ENCODE measurements at places on chromosomes 16 and 17. TPM values are rescaled to one million over a fixed set of nuclear protein-coding genes. Genes with fewer than 3 reads are reported as not detected.

DNA sequence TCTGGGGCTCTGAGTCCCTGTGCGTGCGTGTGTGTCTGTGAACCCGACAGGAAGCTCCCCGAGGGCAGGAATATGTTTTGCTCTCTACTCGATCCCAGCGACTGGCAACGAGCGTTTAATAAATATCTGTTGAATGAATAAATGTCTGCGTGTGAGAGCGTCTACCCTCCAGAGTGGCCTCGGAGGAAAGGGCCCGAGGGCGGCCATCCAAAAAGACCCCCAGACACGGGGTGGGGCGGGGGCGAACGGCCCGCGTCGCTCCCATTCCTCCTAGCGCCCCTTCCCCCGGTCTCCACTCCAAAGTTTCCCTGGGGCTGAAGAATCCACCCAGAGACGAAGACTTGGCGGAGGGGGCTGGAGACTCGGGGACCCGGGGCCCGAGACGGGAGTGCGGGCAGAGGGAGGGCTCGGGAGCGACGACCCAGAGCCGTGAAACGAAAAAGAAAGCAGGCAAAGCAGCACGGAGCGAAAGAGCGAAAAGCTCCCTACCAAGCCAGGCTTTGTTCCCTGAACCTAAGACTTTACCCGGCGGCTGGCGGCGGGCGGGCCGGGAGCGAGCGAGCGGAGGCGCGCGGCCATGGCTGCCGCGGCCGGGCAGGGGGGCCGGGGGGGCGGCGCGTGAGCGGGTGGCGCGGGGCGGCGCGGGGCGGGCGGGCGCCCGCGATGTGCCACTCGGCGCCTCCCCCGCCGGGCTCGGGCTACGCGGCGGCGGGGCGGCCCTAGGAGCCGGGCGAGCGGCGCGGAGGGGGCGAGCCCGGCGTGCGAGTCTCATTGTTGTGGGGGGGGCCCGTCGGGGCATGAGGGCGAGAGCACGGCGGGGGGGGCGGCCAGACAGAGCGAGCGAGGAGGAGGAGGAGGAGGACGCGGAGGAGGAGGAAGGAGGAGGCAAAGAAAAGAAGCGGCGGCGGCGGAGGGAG is at the start of gene MLLT6:
Gene MLLT6 (plus strand): TSS at position 668 of the 917 bp plus-strand sequence. CDS start 360 bp downstream, outside the sequence.
- peak; percentile 75 for DNase-seq

DNA sequence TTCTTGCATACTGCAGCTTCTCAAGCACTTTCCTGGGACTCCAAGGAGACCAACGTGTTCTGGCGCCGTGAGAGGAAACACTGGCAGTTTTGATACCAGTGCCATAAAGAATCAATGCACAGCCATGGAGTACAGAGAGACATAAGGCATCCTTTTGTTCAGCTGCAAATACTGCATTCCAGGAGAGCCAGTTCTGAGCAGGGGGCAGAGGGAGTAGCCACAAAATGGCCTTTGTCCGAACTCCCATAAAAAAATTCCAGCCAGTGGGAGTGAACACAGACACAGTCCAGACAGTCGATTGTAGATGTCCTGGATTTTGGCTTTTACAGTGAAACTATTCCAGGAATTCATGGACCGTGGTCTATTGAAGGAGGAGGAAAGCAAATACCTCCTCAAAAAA is 36.2 kb upstream of the TEKT3 start:
- DNase-seq = no peak

The CDR2L gene
- 9.6 TPM for polyA plus RNA-seq

DNA sequence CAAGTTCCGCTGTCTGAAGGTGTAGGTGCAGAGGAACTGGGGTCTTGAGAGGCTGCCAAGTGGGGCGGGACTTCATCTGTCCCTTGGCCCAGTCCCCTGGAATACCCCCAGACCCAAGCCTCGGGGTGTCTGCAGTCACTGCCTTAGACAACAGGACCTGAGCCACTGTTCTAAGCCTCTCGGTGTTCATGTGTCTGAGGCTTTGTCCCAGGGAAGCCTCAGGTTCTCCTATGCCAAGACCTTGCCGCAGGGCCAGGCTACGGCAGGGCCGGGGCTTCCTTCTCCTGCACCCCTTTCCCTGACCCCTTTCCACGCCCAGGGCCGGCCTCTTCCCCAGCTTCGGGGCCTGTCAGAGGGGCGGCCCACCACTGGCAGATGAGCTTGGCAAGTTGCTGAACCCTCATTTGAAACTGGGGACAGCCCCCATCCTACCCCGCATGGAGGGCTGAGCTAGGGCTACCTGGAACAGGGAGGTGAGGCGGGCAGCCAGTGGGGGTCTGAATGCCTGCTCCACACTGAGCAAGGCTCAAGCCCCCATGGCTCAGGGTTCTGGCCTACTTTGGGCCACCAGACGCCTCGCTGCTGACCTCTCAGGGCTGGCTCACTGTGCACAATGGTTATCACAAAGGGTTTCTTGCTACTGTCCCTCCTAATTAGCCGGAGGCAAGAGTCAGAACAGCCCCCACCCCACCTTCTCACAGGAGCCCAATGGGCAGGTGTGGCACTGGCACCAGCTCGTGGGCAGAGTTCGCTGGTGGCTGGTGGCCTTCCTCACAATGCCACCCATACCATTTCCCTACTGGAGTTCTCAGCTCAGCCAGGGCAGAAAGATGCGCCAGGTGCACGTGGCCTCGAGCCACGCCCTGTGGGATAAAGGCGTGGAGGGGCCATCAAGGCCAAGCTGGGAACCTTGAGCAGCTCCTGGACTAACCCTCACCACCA is 7.1 kb downstream of the LITAFD start:
- no peak for DNase-seq

DNA sequence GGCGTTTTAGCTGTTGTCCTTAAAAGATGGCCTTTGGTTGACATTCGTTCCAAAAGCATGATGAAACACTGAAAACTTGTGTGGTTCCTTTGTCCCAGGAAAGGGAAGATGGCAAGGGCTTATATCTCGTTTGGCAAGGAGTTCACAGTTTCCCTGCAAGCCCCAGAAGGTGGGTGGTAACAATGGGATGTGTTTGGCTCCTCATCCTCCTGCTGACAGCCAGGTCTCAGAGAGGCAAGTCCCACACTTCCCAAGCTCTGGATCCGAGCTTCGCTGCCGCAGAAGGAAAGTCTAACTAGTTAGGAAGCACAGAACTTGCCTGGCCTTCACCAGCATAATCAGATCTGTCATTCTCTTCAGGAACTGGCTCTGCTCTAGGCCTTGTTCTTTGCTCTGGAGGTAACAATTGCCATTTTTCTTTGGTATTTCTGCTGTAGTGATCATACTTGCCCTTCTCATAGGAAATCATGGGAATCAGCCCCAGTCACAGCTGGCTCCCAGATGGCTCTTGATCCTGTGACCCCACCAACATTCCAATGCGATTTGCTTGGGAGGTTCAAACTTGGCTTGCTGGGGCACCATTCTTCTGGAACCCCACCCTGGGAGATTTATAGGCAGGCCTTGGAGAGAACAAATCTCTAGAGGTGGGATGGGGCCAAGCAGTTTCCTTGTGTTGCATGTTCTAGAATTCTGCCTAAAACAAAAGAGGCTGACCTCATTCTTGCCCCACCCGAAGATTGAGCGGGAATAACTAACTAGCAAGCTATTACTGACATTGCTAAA is 17.9 kb downstream of the KPNA2 start:
- peak; percentile 19 for DNase-seq

DNA sequence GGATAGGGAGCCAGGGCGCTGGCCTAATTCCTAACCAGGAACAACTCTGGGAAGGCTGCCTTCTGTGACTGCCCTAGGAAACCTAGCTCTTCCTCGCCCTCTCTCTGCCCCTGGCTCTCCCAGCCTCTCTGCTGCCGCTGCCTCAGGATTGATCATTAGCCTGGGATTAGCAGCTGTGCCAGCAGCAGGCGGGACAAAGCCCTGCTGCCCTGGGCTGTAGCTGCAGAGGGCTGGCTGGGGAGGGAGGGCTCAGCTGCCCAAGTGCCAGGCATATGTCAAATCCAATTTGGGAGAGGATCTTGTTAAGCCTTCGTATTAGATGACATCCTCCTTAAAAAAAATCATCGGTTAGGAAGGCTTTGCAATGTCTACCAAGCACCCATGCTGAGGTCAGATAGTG is 144.8 kb upstream of the CCL2 start:
- peak; percentile 0 for DNase-seq

GRCh38 chr16:87129771-87130170 is 187.4 kb downstream of the C16orf95 start:
- DNase-seq = no peak

- DNase-seq = no peak
These were observed 29.0 kb upstream of the EMP2 start for GRCh38 chr16:10609402-10609774.

The CCDC102A gene
- polyA plus RNA-seq = 9.8 TPM

The TBC1D3K gene
- polyA plus RNA-seq = not detected

The TNFRSF13B gene
- polyA plus RNA-seq = not detected

The AOC3 gene
- polyA plus RNA-seq = 17.4 TPM

DNA sequence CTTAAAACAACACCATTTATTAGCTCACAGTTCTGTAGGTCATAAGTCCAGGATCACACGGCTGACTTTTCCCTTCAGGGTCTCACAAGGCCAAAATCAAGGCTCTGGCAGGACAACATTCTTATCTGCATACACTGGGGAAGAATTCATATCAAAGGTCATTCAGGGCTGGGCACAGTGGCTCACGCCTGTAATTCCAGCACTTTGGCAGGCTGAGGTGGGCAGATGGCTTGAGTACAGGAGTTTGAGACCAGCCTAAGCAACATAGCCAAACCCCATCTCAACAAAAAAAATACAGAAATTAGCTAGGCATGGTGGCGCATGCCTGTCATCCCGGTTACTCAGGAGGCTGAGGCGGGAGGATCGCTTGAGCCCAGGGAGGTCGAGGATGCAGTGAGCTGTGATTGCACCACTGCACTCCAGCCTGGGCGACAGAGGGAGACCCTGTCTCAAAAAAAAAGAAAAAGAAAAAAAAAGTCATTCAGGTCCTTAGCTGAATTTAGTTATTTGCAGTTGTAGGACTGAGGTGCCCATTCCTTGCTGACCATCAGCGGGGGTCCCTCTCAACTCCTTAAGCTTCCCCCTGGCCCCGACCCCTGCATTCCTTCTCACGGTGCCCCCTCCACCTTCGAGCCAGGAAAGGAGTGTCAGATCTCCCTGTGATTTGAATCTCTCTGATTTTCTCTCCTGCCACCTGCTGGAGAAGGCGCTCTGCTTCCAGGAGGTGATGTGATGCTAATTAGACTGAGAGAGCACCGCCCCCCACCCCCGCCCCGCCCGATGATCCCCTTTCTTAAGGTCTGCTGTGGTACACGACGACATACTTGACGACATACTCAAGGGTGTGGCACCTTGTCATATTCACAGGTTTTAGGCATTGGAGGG is 91.8 kb upstream of the CLEC18A start:
- DNase-seq = no peak

GRCh38 chr16:48334325-48334724 is 50.9 kb downstream of the SIAH1 start:
- DNase-seq = no peak

- DNase-seq = no peak
These were observed 68.2 kb downstream of the VAT1L start for GRCh38 chr16:77856438-77857160.

GRCh38 chr17:55546991-55547664 is 35.9 kb upstream of the SMIM36 start:
- no peak for DNase-seq

The DNASE1L2 gene
- polyA plus RNA-seq = 0.68 TPM

GRCh38 chr16:62060089-62060488 is 23.9 kb upstream of the CDH8 start:
- peak; percentile 67 for DNase-seq

DNA sequence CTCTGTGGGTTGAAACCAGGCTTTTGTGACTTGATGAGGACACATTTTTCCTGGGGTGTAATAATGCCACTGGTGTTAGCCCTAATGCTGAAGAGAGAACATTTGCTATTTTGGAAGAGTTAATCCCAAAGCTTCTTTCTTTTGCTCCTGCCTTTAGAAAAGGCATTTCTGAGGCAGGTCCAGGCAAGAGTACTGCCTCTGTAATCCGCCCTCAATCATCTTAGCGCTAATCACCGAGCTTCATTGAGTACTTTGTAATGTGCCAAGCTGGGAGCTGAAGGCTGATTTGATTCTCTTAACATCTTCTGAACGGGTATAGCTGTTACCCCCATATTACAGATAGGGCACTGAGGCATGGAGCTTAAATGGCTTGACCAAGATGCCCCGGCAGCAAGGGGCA is 60.3 kb downstream of the AKAP1 start:
- DNase-seq = no peak

The RASL10B gene
- 3.0 TPM for polyA plus RNA-seq

The RDM1 gene
- polyA plus RNA-seq = 0.69 TPM

DNA sequence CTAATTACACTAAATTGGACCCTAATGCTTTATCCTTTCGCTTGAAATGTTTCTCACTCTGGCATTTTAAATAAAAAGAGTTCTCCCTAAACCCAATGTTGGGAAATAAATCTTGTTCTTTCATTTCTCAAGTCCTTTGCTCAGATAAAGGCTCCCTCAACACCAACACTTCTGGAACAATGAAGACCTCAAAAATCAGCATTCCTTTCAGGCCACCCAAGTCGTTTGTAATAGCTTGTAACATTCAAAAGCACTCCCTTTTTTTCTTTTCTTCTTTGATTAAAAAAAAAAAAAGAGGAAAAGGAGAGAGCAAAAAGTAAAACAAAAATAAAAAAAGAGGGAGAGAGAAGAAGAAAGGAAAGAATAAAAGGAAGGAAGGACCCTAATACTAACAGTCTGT is 23.3 kb upstream of the FOXJ1 start:
- no peak for DNase-seq

The NSMCE1 gene
- polyA plus RNA-seq = 53.1 TPM

GRCh38 chr17:12431188-12431587 is 234.5 kb upstream of the MYOCD start:
- no peak for DNase-seq

The ABCA10 gene
- 28.2 TPM for polyA plus RNA-seq

The EVI2A gene
- 1.6 TPM for polyA plus RNA-seq

The CSH1 gene
- 5.0 TPM for polyA plus RNA-seq

DNA sequence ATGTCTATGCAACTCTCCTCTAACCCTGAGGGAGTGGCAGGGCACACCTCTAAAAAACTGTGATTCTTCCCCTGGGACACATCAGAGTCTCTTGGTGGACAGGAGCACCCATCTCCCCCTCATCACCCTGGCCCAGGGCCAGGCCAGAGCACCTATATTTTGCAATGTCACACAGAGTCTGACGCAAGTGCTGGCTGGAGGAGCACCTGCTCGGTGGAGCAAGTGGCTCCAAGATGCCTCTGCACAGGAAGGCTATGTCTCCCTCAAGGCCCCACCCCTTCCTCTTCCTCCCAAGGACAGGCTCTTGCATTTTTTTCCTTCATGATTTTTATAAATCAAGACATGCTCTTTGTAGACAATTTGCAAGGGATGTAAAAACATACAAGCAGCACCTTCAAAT is 13.3 kb downstream of the SNN start:
- DNase-seq = no peak

The IKZF3 gene
- polyA plus RNA-seq = 0.06 TPM
